ENCODE measurements at places on chromosomes 16 and 17.

GRCh38 chr17:55584055-55584685 lies 72.9 kb upstream of the SMIM36 start:
- DNase-seq, result no peak

DNA sequence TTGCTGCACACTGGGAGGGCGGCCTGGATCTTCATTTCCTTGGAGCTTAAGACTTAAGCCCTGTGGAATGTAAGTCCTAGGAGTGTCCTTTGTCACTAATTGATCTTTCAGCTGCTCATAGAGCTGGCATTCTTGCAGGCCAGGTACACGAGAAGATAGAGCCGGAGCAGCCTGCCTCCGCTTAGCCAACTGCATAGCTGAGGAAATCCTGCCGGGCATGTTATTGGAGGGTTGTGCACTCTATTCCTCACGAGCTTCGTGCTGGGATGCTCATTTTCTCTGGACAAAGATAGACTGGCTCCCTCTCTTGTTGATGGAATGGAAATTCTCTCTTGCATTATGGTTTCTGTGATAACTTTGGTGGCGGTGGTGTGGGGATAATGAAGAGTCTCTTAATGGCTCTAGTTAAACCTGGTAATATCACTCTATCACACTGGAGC lies 76.9 kb downstream of the RPA1 start:
- DNase-seq, result no peak

DNA sequence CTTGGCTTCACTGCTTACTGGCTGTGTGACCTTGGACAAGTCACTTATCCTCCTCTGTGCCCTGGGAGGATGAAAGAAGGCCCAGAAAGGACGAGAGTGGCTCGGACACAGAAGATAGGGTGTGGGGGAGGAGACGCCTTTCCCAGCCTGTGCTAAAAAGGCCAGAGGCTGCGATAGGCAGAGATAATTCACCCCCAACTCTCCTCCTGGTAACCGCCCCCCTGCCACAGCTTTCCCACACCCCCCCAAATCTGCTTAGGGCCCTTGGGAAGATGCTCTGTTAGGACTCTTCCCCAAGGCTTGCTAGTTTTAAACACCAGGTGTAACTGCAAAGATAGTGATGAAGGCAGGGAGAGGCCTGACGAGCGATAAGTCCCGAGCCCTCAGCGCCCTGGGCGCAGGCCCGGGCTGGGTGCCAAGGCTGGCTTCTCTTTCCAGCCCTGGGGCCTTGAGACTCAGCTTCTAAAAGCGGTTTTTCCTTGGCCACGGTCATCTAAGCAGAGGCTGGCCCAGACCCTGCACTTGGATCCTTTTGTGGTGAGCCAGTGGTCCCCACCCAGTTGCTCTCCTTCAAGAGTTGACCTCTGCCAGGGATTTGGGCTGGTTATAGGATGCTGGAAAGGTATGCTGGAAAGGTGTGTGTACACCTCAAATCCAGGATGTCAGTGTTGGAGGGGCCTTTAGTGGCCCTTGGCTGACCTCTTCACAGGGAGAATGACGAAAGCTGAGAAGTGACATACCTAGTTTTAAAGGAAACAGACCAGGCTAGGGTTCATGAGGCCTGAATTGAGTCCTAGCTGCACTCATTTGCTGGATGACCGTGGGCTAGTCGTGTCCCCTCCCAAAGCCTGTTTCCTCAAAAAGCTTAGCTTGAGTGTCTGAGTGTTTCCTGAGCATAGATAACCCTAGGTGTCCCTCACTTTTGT lies 3.4 kb upstream of the PPP1R9B start:
- no peak for DNase-seq

DNA sequence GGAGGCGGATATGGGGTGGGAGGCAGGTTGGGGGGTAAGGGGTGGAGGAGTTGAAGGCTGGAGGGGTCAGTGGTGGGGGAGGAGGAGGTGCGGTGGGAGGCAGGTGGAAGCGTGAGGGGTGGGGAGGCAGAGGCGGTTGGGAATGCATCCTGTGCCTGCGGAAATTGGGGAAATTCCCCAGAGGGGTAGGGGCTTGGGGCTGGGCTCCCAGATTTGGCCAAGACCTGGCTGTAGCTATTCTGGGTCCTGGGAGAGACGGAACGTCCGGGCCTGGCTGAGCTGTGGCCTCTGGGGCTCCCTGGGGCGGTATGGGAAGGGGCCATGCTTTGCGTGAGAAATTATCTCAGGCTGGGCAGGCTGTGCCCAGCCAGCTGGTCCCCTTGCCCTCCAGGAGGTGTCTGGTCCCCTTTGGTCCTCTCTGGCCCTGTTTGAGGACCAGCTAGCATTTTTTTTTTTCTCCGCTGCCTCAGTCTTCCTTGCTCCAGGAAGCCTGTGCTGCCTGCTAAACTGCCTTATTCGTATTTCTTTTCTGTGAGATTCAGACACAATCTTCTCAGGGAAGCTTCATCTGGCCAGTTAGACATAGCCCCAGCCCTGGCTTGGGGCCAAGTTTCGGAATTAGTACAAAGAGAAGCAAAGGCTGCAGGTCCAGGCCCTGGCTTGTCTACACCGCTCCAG lies 7.3 kb upstream of the TRPV2 start:
- DNase-seq, result no peak

Data from non-pigmented ciliary epithelial cell (primary cell).